Cortex of kidney (tissue), 1 donor: ENCODE measurements at places on chromosomes 5 and 9.

DNA sequence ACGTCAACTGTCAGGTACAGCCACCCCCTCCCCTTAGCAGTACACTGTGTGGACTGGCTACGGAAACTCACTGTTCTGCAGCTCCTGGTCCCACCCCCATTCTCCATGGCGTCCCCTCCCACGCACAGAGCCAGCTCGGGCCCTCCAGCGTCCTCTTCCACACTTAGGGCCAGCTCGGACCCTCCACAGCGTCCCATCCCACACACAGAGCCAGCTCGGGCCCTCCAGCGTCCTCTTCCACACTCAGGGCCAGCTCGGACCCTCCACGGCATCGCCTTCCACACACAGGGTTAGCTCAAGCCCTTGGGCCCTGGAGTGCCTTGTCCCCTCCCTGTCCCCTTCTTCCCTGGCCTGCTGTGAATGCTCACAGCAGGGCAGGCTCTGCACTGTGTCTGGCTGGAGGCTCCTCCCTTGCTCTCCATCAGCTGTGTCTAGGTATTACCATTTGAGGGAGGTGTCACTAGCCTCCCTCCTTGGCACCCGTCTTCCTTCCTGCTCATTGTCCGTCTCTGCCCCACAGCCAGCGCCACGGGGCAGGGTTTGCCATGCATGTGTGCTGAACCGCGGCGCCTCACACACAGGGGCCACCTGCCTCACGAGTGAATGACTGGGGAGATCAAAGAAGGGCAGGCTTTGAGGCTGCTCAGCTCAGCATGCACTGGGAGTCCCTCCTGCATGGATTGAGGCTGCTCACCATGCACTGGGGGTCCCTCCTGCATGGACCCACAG is 78.5 kb upstream of the CACNA1B start:
- DNase-seq: no peak

DNA sequence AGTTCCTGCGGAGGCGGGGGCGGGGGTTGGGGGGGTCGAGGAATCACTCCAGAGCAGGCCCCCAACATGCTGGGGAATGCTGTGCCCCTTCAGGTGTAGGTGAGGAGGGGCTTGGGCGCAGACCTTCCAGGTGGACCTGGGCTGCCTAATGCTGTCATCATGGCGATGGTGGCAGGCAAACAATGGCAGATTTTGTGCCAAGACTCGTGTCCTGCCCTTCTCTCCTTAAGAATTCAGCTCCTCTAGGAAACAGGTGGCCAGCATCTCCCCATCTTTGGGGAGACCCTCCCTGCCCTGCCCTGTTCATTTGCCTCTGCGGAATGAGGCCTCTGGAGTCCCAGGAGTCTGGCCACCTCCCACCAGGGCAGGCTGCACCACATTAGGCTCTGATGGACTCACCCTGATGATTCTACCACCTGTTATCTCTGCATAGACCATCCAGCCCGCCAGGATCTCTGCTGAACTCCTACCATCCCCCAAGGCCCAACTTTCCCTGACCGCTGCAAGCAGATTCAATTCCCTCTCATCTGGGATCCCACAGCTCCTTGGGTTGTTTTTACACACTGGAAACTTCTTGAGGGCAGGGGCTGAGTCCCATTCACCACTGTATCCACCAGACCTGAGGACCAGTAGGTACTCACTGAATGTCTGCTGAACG is 10.9 kb upstream of the SLC25A51 start:
- no peak for DNase-seq

- DNase-seq: no peak
Measured at GRCh38 chr5:14153932-14154731, 11.0 kb downstream of the TRIO start.

DNA sequence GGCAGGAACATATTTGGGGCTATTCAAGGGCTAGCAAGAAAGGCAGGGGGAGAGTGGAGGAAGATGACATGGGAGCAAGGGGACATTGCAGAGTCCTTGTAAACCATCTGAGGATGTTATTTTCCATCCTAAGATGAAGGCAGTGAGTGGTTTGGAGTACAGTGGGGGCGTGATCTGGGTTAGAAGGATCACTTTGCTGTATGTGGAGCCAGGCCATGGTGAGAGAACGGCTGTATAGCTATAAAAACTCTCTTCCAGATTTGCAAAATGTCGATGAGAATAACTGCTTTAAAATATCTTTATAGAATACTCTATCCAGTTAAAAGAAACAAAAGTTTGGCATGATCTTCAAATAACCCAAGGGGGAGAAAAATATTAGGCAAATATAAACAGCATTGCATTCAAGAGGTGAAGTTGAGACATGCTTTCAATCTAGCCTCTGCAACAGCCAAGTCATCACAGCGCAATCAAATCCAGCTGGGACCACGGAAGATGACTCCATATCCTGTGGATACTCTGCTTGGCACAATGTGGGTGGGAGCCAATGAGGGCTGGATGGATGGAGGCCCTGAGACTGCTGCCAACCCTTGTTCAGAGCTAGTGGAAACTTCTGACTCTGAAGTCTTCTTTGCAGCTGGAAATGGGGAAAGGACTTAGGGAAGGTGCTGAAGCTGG is 111.5 kb upstream of the BASP1 start:
- no peak for DNase-seq

GRCh38 chr5:118554981-118555380 is 433.4 kb downstream of the DTWD2 start:
- no peak for DNase-seq

DNA sequence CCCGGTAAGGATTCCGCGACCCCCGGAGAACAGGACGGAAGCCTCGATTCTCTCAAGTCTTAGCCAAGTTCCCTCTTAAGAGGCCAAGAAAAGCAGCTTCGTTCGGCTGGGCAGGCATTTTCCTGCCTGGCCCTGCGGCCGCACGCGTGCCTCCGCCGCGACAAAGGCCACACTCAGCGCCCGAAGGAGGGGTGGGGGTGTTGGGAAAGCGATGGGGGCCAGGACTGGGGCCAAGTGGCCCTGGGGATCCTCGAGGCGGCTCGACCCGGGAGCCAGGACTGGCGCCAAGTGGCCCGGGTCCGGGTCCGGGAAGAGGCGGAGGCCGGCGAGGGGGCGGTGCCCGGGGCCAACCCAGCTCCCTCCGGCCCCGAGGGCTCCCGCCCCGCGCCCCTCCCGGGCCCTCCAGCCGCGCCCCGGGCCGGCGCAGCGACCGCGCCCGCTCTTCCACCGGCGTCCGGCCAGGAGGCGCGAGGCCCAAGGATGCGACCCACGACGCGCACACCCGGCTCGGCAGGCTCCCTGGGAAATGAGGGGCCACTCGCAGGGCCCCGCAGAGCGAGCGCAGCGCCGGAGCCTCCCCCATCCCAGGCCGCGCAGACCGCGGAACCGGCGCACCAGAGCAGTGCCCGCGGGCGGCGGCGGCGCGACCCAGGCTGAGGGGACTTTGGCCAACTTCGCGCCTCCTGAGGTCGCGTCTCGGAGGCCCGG is 756 bp downstream of the VAV2 start:
- DNase-seq: no peak

- DNase-seq: no peak
Measured at GRCh38 chr5:3201121-3201520, 394.5 kb upstream of the IRX1 start.

- no peak for DNase-seq
Measured at GRCh38 chr5:179303451-179304200, 41.6 kb downstream of the ADAMTS2 start.

GRCh38 chr9:123662057-123662776 is 267.7 kb downstream of the DENND1A start:
- DNase-seq: no peak

DNA sequence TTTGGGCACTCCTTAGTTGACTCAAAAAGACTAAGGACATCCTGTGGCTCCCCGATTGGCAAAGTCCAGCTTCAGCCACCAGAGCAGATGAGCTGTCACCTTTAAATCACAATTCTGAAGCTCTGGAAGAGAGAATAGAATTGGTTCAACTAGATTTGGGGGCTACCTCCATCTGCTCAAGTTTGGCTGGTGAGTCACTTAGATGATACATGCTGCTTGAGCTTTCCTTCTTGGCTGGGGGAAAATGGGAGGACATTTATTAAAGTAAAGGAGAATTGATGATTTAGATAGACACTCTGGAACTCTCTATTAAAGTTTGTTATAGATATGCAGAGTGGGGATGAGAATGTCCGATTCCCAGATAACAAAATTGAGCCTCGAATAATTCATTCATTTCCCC is 30.0 kb upstream of the GRIA1 start:
- DNase-seq: no peak

- DNase-seq: no peak
Measured at GRCh38 chr9:70830618-70831017, 290.8 kb downstream of the TRPM3 start.

GRCh38 chr5:143752165-143752850 is 59.7 kb upstream of the HMHB1 start:
- DNase-seq: no peak

GRCh38 chr9:84151640-84152039 is 171.0 kb downstream of the RMI1 start:
- DNase-seq: no peak

- no peak for DNase-seq
Measured at GRCh38 chr5:125484272-125484741, 737.9 kb upstream of the ZNF608 start.

GRCh38 chr9:9791611-9792010 is 821.2 kb downstream of the PTPRD start:
- no peak for DNase-seq
